ENCODE measurements at places on chromosomes 1 and 21.

GRCh38 chr1:227613526-227613925 is 50.2 kb downstream of the ZNF678 start:
- no peak for DNase-seq

- no peak for DNase-seq
Measured at GRCh38 chr1:10960411-10961299, 51.8 kb upstream of the TARDBP start.

DNA sequence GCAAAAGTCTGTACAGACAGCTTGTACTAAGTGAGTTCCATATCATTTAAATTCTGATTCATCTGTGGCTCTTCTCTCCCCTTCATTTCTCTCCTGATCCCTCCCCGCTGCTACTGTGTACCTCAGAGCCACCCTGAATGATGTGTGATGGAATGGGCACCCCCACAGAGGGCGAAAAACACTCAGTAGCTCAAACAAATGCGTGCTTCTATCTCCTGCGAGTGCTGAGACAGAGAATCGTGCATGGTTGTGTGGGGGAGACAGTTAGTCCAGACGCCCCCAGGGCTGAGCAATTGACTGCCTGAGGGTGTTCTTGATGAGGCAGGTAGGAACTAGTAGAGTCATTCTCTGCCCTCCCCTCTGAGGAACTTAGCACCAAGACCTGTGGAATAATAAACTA is 269.8 kb downstream of the ZNF648 start:
- DNase-seq, result no peak

GRCh38 chr1:30250984-30251850 is 472.2 kb downstream of the MATN1 start:
- no peak for DNase-seq

- DNase-seq, result no peak
Measured at GRCh38 chr1:152000964-152001630, 7.4 kb upstream of the S100A10 start.

Measured in renal cortex interstitium (tissue), 15 donors.